ENCODE measurements at places on chromosomes 4 and X.

DNA sequence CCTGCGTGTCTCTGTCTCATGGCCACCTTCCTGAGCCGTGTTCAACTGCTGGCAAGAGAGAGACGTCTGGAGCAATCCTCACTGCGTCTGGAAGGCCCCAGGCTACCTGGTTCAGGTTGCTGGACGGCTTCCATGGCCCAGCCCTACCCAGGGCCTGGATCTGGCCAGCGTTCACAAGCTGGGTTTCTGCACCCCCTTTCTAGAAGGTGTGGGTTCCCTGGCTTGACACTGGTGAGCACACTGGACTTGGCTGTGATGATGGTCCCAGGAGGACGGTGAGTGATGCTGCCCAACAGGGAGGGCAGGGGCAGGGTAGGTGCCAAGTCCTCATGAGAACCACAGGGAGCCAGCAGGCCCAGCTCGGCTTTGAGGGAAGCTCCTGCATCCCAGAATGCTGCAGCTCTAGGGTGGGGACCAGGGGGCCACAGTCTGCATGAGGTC lies 63.4 kb downstream of the HTRA3 start:
- DNase-seq, result no peak

- no peak for DNase-seq
These were observed 25.2 kb downstream of the PPP1R2C start for GRCh38 chrX:42752730-42753129.

DNA sequence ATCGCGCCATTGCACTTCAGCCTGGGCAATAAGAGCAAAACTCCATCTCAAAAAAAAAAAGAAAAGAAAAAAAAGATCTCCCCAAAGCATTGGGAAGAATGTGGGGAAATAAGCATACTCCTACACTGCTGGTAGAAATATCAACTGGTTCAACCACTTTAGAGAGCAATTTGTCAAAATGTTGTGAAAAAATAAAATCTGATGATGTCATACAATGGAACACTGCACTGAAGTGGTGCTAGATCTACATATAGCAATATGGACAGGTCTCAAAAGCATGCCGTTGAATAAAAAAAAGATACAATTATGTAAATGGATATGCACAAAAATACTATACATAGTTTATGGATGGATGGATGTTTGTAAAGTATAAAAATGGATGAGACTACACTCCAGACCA lies 18.3 kb upstream of the HUWE1 start:
- no peak for DNase-seq

- DNase-seq, result no peak
These were observed 518 bp upstream of the SAT1 start for GRCh38 chrX:23782455-23782854.

- no peak for DNase-seq
These were observed 3.2 kb upstream of the LRCH2 start for GRCh38 chrX:115237056-115237455.

- no peak for DNase-seq
These were observed 54.3 kb downstream of the TLL1 start for GRCh38 chr4:165927366-165927765.

- no peak for DNase-seq
These were observed 11.7 kb downstream of the MEPE start for GRCh38 chr4:87844452-87844851.

GRCh38 chr4:175705407-175705806 lies 106.7 kb downstream of the GPM6A start:
- DNase-seq, result no peak
